ENCODE measurements at places on chromosomes 2 and 18.

DNA sequence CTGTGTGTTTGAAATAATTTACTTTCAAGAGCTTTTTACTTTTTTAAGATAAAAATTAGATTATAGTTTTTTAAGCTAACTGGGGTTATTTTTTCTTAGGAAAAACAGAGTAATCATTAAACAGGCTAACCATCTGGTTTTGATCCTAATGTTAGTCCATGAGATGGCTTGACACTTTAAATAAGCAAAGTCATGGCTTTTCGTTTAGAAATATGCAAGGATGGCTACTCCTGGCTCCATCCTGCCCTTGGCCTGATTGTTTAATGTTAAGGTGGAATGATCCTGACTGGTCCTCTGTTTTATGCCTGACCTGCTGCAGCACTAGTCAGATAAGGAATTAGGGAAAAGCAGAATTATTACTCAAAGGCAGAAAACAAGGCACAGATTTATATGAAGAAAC, 39.7 kb upstream of the PNPT1 start:
- DNase-seq = no peak

DNA sequence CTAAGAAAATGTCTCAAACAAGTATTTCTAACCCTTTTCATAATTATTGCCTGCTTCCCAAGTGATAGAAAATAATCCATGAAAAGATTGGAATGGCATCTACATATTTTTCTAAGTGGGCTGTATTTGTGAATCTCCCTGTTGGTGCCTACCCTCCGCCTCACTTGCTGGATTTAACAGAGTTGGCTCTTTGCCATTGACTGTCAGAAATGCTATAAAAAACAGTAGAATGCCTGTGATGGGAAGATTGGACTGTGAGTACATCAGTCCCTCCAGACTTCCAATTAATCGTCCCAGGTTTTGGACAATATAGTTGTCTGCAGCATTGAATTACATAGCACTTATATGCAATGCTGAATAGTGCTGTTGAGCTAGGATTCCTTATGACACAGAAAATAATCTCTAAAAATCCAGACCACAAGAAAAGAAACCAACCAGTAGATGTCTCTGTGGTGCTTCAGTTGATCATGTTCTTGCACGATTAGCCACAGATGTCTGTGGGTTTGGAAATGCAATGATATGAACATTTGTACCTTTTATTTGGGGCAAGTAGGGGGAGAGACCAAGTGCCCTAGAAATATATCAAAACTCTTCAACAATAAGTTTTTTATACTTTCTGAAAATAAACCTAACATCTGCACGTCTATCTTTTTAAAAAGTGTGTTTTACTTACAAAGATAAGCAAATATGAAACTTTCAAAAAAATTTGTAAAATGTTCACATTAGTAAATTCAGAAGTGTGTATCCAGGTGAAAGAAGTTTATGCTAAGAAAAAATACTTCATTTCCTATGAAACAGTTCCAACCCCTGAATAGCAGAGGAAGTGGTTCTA, 88.5 kb downstream of the DYNAP start:
- DNase-seq = peak; percentile 46

- DNase-seq = no peak
These were observed 171.3 kb downstream of the TMEM18 start for GRCh38 chr2:505941-506340.

DNA sequence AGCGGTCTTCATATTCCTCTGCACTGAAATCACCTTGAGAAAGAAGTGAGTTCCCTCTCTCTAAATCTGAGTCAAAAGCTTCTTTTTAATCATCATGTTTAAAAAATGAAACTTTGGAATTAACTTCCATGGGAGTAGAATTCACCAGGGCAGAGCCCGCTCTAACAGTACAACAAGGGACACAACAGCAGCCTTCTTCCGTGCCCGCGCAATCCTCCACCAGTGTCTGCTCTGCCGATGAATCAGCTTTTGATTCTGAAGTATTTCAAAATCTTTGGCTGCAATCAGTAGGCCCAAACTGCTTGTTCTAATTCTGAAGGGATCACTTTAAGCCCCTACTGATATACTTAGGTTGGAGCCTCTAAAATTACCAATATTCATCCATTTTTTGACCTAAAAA, 76.9 kb downstream of the USP40 start:
- no peak for DNase-seq

- no peak for DNase-seq
These were observed 60.9 kb upstream of the CYRIA start for GRCh38 chr2:16726577-16726976.

GRCh38 chr2:75609937-75610508, 36.6 kb upstream of the MRPL19 start:
- DNase-seq = no peak
